ENCODE measurements at places on chromosomes 6 and 20. TPM values are rescaled to one million over a fixed set of nuclear protein-coding genes. Genes with fewer than 3 reads are reported as not detected.

SNRPB2 gene
- total RNA-seq, result 138 TPM

HLA-DQA2 gene
- not detected for total RNA-seq

BMP7 gene
- total RNA-seq, result 0.17 TPM

TNFRSF6B gene
- total RNA-seq, result 0.10 TPM

KAT14 gene
- total RNA-seq, result 6.3 TPM

PRSS35 gene
- total RNA-seq, result not detected

APOBEC2 gene
- not detected for total RNA-seq

TREML1 gene
- not detected for total RNA-seq

AKAP12 gene
- 8.8 TPM for total RNA-seq

PLAGL2 gene
- total RNA-seq, result 6.5 TPM

HMGA1 gene
- total RNA-seq, result 242 TPM

SLC22A23 gene
- 3.8 TPM for total RNA-seq

CCN2 gene
- total RNA-seq, result 112 TPM

SLC22A2 gene
- not detected for total RNA-seq

GPR6 gene
- total RNA-seq, result not detected

RAB44 gene
- not detected for total RNA-seq

IL17F gene
- total RNA-seq, result not detected

SS18L1 gene
- 11.7 TPM for total RNA-seq

TMEM242 gene
- total RNA-seq, result 6.6 TPM

COL21A1 gene
- not detected for total RNA-seq

SERAC1 gene
- total RNA-seq, result 4.3 TPM

HCK gene
- total RNA-seq, result not detected

Data from NCI-H460 (cell line).